ENCODE measurements at places on chromosomes 11 and 22. TPM values are rescaled to one million over a fixed set of nuclear protein-coding genes. Genes with fewer than 3 reads are reported as not detected.

Gene COMT
- total RNA-seq: 156 TPM

Gene NPAS4
- not detected for total RNA-seq

Gene OR51B5
- 15.1 TPM for total RNA-seq

Gene SLC35F2
- total RNA-seq: 37.8 TPM

Gene GPHA2
- not detected for total RNA-seq

- peak; percentile 83 for DNase-seq
Measured at GRCh38 chr11:26134481-26135355, 197.2 kb upstream of the ANO3 start.

GRCh38 chr11:1869427-1870325 lies 16.8 kb downstream of the LSP1 start:
- peak; percentile 30 for DNase-seq

GRCh38 chr11:91373497-91373896 lies 851.1 kb upstream of the FAT3 start:
- DNase-seq: peak; percentile 3

DNA sequence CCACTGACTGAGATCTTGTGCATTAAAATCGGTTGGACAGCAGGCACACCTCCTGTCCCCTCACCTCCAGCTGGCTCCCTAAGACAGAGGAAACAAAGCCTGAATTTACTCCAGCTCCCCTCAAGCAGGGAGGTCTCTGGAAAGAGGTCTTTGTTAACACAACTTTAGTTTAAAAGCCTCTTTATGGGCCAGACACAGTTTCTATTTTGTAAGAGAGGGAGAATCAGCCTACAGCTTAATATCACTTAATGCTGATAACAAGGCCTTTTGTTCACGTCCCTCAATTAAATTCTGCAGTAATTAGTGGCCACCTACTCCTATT lies 36.3 kb downstream of the PLEKHA7 start:
- DNase-seq: peak; percentile 73

DNA sequence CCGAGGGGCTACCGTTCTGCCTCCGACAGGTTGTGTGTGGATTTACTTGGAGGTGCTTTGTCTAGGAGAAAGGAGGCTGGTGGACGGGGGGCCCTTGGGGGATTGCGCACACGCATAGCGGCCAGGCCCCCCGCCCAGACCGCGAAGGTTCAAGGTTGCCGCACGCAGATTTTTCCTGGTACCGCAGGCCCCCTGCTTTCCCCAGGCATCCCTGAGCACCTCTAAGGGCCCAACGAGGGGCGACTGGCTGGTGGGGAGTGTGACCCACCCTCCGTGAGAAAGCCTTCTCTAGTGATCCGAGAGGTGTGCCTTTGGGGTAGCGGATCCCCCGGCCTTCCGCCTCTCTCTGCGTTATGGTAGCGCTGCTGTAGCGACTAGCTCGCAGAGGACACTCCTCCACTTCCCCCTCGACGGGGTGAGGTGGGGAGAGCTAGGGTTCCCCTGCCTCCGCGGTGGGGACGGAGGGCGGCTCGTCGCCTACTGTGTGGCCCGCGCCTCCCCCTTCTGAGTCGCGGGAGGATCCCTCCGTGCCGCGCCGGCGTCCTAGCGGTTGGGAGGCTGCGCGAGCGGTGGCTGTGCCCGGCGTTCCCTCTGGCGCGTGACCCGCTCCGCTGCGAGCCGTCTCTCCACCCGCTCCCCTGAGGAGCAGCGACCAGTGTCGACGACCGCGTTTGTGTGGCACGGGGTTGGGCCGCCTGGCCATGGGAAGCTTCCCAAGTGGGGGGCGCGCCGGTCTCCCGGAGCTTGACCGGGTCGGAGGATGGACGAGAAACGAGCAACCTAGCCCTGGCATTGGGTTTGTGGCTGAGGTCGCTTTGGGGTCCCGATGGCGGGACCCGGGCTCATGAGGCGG lies 3900.0 kb upstream of the OR11H1 start:
- no peak for DNase-seq

- DNase-seq: no peak
Measured at GRCh38 chr11:73632996-73633395, 13.4 kb upstream of the PLEKHB1 start.

DNA sequence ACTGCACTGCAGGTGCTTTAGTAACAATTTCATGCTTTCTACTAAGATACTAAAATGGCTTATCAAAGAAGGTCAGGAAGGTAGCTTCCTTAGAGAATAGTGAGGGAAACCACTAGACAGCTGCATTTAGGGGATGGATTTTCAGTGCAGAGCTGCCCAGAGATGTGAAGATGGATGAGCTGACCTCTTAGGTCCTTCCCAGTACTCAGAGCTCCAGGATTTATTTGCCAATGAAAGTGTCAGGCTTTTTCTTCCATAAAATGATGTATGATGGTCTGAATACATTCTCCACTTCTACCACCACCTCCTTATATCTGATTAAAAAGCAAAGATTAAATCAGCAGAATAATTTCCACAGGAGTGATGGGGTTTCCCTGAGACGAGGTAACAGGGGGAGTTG lies 35.0 kb downstream of the SC5D start:
- DNase-seq: no peak

- DNase-seq: peak; percentile 94
Measured at GRCh38 chr11:36289226-36289852, at the start of gene COMMD9. TSS of gene COMMD9 (minus strand) at chr11:36289424. CDS start at chr11:36289412, 12 bp downstream.

- DNase-seq: no peak
Measured at GRCh38 chr11:6219359-6219758, 14.0 kb downstream of the C11orf42 start.

DNA sequence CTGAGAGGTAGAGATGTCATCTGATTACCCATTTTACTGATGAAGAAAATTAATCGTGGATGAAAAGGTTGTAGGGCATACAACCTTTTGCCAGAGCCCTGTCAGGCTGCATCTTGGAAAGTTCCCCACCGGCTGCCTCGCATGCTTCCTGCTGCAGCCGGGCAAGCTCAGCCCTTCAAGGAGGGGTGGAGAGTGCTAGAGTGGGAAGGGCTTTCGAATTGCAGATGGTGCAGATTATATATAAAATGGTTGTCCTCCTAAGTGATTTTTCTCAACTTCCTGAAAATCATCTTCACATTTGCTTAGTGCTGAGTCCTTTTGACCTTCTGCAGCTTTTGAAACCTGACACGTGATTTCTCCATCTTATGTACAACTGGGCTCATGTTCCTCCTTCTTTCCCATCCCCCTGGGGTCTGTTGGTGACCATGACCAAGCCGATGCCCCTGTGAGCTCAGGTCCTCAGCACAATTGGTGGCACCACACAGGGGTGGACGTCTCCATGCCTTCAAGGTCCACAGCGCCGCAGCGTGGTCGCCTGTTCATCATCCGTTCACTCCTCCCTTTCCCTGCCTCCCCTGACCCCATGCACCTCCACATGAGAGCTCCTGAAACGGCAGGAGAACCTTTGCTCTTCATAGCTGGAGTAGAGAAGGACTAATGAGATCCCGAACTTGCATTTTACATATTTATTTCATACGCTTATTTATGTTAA lies 47.6 kb upstream of the MYO18B start:
- no peak for DNase-seq

DNA sequence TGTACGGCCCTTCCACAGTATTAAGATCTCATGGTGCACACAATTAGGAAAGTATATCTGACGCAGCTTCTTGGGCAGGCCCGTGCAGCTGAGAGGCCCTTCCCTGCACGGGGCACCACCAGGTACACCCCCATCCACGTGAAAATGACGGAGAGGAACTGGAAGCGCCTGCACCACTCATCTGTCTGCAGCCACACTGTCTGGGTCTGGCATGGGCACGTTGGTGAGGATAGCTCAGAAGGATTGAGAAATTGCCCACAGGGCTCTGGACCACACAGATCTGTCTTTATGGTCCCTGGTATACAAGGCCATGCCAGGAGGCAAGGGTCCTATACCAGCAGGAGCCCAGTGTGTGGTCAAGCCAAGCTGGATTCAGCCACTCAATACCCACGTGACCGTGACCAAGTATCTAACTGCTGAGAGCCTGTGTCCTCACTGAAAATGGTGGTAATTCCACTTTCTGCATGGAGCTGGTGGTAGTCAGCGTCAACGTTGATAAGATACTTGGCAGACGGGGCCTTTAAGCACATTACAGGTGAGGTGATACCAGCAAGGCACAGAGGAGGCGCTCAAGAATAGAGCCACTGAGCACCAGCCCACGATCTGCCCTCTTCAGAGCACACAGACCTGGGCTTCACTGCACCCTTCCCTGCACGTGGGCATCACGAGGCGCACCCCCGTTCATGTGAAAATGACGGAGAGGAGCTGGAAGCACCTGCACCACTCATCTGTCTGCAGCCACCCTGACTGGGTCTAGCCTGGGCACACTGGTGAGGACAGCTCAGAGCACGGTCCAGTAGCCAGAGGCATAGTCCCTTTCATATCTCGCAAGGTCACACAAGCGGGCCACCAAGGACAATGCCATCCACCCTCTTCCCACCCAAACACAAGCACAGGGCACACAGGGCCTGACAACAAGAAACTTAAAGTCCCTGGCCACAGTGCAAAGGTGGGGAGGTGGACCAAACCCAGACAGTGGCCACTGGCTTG lies 28.4 kb downstream of the SHANK2 start:
- DNase-seq: no peak

DNA sequence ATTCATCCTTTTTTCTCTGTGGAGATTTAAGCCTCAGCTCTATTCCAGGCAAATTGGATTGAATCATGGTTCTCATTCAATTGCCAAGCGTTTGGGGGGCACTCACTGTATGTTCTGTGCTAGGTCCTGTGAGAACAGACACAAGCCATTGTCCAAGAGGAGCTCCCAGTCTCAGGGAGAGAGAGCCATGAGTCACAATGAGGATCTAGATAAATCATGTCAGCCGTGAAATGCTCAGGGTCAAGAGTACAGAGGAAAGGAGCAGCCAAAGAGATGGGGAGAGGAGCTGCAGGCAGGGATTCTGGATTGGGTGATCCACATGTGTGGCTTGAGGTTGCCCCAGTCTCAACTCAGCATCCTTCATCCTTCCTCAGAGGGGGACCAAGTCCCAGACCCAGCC lies 93.6 kb downstream of the FEZ1 start:
- no peak for DNase-seq

GRCh38 chr11:125745979-125746378 lies at the start of gene PATE1:
TSS of gene PATE1 (plus strand) at chr11:125746279. CDS start at chr11:125746305, 26 bp downstream.
- no peak for DNase-seq

GRCh38 chr22:45225732-45226502 lies 14.8 kb downstream of the KIAA0930 start:
- peak; percentile 35 for DNase-seq

GRCh38 chr22:37708580-37709444 lies 12.0 kb downstream of the TRIOBP start:
- DNase-seq: no peak

Data from SK-MEL-5 (cell line).